Activated CD4-positive, alpha-beta T cell treated with anti-CD3 and anti-CD28 coated beads, Interleukin-2, amount 50 U/mL, for 24 hours (primary cell): ENCODE measurements at places on chromosomes 6 and 20.

DNA sequence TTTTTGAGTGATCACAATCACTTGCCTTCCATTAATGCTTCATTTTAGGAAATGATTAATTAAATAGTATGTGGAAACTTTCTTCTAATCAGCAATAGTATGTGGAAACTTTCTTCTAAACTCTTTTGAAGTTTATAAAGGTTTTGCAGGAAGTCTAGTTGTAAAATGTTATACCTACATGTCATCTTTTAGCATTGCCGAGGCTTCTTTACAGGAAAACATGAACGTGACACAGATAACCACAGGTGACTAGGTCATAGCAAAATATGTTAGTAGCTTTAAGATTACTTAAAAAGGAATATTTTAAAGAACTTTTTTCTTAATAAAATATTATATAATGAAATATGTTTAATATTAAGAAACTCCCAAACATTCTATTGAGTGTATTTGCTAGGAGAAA, 56.8 kb downstream of the SMAP1 start:
- DNase-seq, result no peak

GRCh38 chr6:105886814-105887544, 199.2 kb upstream of the PRDM1 start:
- no peak for DNase-seq

- no peak for DNase-seq
Measured at GRCh38 chr6:88662163-88662580, 301.2 kb downstream of the RNGTT start.

DNA sequence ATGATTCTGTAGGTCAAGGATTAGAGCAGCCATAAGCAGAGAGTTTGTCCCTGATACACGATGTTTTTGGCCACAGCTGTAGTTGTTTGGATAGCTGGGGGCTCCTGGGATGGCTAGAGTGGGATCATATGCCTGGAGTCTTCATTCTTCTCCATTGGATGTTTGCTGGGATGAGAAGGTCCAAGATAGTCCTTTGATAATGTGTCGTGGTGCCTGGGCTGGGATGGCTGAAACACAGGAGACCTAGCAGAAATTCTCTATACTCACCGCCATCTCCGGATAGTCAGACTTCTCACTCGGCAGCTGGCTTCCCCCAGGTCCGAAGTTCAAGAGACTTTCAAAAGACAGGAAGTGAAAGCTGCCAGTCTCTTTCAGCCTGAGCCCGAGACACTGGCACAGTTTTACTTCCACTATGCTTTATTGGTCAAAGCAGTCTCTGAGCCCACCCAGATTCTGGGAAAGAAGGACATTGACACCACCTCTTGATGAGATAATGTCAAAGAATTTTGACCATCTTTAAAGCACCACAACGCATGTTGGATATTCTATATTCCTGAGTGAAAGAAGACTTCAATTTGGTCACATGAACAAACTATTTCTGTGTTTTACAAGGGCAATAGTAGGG, 16.0 kb downstream of the MARCKS start:
- no peak for DNase-seq

- no peak for DNase-seq
Measured at GRCh38 chr6:148535976-148536375, 193.3 kb downstream of the SASH1 start.

GRCh38 chr20:36975099-36975818, 23.8 kb upstream of the SAMHD1 start:
- DNase-seq, result no peak

DNA sequence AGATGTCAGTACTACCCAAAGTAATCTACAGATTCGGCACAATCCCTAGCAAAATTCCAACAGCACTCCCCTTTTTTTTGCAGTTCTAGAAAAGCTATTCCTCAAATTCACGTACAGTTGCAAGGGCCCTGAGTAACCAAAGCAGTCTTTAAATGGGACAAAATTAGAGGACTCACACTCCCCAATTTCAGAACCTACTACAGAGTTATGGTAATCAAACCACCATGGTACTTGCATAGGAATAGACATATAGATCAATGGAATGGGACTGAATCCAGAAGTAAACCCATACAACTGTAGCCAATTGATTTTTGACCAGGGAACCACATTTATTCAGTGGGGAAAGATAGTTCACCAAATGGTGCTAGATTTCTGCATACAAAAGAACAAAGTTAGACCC, 350.8 kb downstream of the CDKAL1 start:
- no peak for DNase-seq

DNA sequence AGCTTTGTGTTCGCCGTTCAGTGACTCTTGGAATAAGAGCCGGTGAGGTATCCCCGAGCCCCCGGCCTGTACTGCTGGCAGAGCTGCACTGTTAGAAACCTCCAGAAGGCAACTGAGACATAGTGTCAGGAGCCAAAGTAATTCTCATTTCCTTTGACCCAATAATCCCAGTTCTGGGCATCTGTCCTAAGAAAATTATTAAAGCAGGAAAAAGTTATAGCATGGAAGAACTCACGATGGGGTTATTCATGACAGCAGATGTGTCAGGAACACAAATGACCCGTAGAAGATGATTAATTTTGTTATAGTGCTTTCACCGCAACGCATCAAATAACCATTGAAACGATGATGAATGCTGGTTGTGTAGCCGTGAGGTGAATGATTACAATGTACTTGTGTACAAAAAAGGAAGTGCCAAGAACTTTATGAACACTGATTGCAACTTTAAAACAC, 20.3 kb downstream of the CYP21A2 start:
- no peak for DNase-seq

DNA sequence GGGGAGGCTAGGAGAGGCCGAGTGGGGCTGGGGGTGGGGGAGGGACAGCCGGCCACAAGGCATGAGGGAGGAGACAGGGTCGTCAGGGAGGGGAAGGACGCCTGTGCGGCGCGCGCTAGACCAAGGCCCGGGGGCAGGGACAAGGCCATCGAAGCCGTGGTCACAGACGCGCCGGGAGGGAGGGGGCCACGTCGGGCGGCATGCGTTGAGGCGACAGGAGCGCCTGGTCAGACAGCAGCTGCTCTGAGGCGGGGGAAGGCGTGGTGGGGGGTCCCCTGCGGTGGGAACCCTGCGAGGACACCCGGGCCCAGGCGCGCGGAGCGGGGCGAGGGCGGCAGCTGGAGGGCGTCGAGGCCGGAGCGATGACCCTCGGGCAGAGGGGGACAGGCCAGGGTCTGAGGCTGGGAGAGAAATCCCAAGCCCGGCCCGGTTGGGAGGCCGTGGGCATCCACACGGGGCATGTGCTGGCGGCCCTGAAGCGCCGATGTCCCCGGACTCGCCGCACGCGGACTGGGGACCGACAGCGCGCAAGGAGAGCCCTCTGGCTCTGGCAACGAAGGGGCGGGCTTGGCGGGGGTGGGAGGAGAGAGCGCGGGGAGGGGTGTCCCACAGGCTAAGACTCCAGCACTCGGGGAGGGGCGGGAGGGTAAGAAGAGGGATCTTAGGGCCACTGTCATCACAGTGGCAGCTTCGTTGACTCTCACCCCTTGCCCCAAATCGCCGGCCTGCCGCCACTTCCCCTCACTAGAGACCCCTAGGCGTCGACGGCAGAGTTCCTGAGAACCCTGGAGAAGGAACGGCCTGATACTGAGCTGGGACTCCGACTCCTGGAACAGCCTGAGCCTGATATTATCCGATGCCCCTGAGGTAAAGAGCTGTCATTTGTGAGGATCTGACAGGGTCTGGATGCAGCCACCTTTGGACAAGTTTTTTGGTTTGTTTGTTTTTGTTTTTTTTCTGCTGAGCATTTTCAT, 5.0 kb downstream of the TMEM239 start:
- no peak for DNase-seq

GRCh38 chr6:105934708-105935107, 151.4 kb upstream of the PRDM1 start:
- DNase-seq, result no peak

DNA sequence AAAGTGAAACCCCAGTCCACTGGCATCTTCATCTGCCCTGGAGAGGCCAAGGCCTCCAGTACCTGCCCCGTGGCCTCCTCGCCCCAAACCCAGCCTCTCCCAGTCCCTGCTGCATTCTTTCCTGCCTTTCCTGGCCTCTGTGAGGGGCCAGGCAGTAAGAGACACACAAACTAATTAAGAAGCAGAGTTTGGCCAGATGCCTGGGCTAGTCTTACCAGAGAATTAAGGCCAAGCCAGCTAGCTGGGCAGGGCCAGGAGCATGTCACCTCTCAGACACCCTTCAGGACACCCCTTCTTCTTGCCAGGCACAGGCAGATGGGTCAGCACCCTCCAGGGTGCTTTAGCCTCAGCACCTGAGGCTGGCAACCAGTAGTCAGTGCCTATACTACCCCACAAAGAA, 2.4 kb downstream of the MDGA1 start:
- no peak for DNase-seq

DNA sequence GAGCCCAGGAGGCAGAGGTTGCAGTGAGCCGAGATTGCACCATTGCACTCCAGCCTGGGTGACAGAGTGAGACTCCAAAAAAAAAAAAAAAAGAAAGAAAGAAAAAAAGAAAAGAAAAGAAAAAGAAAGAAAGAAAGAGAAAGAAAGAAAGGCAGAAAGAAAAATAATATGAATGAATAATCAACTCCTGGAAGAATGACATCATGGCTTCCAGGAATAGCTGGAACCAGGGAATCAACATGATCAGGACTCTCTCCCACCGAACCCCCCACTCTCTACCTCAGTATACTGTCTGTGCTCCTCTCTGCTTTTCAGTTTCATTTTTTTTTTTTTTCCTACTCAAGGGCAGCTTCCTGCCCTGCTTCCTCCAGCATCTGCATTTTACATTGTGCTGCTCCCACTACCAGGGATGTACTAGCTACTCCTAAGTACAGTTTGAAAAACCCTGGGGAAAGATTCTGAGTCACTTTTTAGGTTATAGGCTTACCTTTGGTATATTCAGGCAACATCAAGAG, 19.7 kb upstream of the MTCL3 start:
- no peak for DNase-seq

- DNase-seq, result no peak
Measured at GRCh38 chr6:139973669-139974344, 599.4 kb upstream of the CITED2 start.

DNA sequence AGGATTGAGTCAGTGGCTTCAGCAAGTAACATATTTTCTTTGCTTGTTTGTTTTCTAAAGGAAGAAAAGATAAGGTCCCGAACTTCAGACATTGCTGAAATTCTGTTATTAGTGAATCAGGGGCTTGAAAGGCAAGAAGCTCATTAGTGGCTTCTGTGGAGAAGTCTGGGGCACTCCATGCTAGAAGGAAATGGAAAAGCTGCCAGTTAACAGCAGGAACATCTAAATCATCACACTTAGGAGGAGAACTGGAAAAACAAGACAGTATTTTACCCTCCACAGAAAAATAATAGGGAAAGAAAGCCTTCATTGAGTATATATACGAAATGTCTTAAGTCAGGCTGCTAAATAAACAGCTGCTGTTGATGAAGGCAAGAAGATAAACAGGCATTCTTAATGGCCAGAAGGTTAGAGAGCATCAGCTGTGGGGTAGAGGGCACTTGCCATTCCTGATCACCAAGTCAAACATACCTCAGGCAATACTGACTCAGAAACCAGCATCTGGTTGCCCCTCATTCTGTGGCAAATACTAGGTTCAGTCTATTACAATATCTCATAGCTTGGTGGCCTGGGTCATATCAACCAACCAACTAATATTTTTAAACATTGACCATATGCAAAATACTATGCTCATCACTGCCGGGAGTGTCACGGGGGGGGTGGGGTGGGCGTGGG, 143.2 kb upstream of the TENT5A start:
- no peak for DNase-seq

DNA sequence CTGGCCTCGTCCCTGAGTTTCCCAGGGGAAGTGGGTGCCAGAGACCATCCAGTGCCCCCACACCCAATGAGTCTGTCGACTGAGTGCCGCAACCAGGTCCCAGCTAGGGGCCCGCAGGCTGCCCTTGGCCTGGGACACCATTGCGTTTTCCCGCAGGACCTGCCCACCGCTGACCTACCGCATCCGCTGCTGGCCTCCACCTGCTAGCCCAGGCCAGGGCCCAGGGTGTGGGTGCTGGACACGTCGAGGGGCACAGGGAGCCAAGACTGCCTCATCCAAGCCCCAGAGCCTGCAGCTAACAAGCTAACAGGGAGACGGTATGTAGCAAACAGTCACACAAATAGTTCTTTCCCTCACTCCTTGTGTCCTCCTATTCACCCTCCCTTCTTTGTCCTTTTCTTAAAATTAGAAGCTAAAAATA, 97.7 kb downstream of the TMEM242 start:
- DNase-seq, result no peak

DNA sequence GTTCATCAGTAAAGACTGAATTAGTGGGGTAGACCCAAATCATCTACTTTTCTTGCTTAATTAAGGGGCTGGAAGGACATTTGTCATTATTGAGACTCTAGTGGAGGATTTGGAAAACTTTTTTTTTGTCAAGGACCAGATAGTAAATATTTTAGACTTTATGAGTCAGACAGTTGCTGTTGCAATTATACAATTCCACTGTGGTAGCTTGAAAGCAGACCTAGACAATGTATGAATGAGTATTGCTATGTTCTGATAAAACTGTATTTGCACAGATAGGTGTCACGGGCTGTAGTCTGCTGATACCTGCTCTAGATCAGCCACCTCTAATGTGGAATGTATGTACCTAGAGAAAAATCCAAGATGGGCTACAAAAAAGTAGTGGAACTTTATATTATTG, 175.0 kb downstream of the CARMIL1 start:
- DNase-seq, result no peak

DNA sequence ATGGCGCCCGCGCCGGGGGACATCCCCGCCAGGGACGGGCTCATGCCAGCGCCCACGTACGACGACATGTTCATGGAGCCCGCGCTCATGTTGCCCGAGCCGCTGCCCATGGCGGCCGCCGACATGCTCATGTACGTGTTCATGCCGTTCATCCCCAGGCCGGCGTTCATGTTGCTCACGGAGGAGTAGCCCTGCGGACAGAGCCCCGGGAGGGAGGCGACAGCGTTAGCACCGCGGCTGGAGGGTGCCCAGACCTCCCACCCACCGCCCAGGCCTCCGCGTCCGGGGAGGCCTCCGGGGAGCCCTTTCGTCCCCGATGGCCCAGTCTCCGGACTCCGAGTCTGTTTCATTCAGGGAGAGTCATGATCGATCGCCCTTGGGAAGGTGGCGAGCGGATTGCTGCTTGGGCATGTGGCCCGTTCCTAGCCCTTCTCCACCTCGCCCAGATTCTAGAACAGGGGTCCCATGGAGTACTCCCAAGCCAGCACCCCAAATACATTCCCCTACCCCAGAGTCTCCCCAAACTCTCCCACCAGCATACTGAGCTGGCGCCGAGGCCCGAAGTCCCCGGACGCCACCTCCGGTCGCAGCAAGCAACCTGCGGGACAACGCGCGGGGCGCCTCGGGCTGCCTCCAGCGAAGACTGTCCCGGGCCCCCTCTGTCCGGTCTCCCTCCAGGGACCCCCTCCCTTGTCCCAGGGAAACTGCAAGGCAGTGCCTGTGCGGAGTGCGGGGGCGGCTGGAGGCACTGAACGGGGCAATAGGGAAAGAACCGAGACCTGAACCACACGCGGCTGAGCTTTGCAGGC, 1.2 kb downstream of the FOXA2 start:
- no peak for DNase-seq

- no peak for DNase-seq
Measured at GRCh38 chr6:68777956-68778355, 142.9 kb downstream of the ADGRB3 start.

DNA sequence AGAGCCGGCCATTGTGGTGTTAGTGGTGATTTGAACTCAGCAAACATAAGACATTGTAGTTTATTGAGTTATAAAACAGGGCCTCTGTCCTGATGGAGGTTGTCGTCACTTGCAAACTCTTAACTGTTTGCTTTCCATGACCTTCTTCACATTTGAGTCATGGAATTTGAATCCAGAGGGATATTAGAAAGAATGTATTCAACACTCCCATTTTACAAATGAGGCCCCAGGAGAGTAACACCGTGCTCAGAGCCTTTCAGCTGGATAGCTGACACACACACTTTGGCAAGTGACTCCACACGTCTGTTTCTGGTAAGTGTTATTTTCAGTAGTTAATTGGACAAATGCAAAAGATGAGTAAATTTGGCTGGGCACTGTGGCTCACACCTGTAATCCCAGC, 72.4 kb upstream of the XRN2 start:
- DNase-seq, result no peak
